Activated CD4-positive, alpha-beta T cell treated with anti-CD3 and anti-CD28 coated beads for 24 hours (primary cell): ENCODE measurements at places on chromosomes 1 and 21.

DNA sequence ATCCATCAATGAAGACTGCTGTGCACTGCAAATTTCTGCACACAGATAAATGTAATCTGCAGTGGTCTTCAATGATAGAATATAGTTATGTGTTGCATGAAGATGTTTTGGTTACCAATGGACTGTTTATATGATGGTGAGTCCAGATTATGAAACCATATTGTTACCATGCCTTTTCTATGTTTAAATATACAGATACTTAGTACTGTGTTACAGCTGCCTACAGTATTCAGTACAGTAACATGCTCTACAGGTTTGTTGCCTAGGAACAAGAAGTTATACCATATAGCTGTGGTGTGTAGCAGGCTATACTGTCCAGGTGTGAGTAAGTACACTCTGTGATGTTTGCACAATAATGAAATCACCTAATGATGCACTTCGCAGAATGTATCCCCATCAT, 40.8 kb downstream of the SORT1 start:
- no peak for DNase-seq

DNA sequence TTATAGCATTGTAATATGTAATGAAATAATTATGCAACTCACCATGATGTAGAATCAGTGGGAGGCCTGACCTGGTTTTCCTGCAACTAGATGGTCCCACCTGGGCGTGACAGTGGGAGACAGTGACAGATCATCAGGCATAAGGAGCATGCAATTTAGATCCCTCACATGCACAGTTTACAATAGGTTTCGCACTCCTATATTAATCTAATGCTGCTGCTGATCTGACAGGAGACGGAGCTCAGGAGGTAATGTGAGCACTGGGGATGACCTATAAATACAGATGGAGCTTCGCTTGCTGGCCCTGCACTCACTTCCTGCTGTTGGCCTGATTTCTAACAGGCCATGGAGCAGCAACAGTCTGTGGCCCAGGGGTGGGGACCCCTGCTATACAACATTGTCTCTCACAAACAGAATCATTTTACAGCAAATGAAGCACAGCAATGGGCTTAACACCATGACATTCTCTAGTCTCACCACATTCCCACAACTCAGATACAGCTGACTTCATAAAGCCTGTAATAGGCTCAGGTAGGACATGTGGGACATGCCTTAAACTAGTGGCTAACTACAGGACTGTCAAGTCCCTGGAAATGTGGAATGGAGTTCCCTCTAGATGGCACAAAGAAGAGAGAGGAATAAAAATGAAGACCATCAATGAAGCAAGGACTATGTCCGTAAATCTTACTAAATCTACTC, 40.7 kb upstream of the SLC5A9 start:
- no peak for DNase-seq

GRCh38 chr1:61259379-61260148, 177.2 kb downstream of the NFIA start:
- DNase-seq, result no peak

GRCh38 chr1:245864872-245865271, 642.2 kb downstream of the SMYD3 start:
- no peak for DNase-seq

DNA sequence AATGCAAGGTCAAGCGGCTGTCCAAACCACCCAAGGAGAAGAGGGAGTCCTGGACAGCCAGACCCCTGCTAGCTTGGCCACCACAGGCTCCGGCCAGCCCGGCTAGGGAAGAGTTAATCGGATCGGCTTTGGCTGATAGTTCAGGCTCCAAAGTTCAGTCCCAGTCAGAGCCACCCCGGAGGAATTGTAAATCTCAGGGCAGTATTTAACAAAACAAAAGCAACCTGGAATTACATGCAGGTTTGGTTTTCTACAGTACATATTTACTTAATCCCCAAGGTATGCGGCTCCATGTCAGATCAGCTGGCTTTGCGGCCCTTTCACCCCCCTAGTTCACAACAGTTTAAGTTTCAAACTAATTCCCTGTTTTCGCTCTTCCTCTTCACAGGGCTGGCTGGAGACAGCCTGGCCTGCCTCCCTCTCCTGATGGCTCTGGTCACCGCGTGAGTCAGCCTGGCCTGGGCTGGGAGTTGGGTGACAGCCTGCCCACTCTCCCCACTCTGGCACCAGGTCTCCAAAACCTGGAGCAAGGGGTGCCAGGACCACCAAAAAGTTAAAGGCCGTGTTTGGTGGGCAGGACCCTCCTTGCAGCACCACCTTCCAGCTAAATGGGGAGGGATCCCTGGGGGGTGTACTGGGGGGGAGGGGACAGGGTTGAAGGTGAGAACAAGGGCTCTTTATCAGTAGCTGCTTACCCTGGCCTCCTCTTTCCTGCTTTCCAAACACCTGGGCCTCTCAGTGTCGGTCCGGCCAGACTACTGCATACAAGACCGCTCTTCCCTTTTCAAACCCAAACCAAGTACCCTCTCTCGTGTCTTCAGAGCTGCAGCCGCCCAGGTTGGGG, 1.9 kb downstream of the DHRS3 start:
- no peak for DNase-seq

DNA sequence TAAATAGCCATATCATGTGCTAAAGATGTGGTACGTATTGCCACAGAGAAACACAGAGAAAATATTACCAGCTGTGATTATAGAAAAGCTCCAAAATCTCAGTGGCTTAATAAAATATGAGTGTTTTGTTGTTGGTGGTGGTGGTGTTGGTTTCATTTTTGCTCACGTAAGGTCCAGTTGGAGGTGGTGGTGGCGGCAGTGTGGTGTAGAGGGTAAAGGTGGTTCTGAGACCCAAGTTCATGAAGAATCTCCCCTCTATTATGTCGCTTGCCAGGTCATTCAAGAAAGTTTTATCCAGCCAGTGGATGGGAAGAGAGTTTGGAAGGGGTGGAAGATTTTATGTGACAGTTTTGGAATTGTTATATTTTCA, 217.6 kb upstream of the SAMSN1 start:
- no peak for DNase-seq

DNA sequence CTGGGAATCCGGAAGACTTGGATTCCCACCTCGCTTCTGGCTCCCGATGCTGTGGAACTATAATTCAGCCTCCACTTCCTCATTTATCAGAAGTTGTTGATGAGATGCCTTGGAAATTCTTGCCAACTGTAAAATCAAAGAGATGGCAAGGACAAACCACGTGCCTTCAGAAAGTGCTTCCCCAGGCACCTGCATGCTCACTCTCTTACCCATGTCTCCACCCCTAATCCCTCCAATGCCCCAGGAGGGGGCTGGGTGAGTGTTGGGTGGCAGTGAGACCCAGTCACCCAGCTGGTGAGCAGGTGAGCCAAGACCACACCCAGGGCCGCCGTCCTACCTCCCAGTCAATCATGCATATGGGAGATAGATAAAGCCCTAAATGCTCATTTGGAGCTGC, 160.8 kb downstream of the PSMG1 start:
- no peak for DNase-seq

GRCh38 chr1:3187415-3188149, 118.6 kb downstream of the PRDM16 start:
- no peak for DNase-seq

- no peak for DNase-seq
Observed at GRCh38 chr21:31364253-31364945, 20.3 kb upstream of the TIAM1 start.

GRCh38 chr21:16976193-16976592, 536.6 kb upstream of the CXADR start:
- DNase-seq, result no peak

- no peak for DNase-seq
Observed at GRCh38 chr1:32684167-32684811, 18.3 kb downstream of the SYNC start.
